ENCODE measurements at places on chromosomes 6 and 20.

DNA sequence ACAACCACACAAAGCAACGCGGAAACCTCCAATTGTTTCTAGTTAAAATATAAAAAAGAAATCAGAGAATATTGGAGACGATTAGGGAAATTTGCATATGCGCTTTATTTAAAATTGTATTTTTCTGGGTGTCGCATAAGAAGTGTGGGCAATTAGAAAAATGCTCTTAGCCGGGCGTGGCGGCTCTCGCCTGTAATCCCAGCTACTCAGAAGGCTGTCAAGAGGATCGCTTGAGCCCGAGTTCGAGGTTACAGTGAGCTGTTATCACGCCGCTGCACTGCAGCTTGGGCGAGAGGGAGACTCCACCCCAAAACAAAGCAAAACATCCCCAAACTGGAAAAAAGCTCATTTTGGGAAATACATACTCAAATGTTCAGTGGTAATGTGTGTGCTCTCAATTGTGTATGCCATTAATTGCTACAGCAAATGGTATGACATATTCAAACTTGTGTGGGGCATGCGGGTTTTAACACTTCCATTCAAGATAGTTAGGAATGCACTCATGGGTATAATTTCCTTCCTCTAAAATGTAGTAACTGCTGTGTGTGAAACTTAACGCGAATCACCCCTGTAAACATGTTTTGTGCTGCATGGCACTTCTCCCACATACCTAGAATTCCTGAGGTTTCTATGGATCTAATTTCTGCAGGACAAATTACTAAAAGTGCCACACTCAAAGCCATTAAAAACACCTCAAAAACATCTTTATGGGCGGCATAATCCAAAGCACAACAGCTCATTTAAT is 54.7 kb upstream of the HFE start:
- DNase-seq = no peak

- no peak for DNase-seq
These were observed 118.8 kb upstream of the ARID1B start for GRCh38 chr6:156658186-156658965.

DNA sequence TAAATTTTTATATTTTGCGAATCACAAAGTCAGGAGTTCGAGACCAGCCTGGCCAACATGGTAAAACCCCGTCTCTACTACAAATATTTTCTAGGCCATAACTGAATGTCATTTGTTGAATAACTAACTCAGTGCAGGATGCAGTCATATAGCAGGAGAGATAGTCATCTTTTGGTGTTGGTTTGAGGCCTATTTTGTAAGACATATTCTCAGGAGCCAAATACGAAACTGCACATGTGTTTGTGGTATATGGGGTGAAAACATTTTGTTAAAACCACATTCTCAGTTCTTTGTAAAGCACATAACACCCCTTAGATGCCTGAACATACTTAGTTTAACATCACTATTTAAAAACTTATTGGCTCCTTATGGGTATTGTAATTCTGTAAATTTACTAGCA is 4.7 kb upstream of the ENPP5 start:
- DNase-seq = no peak

DNA sequence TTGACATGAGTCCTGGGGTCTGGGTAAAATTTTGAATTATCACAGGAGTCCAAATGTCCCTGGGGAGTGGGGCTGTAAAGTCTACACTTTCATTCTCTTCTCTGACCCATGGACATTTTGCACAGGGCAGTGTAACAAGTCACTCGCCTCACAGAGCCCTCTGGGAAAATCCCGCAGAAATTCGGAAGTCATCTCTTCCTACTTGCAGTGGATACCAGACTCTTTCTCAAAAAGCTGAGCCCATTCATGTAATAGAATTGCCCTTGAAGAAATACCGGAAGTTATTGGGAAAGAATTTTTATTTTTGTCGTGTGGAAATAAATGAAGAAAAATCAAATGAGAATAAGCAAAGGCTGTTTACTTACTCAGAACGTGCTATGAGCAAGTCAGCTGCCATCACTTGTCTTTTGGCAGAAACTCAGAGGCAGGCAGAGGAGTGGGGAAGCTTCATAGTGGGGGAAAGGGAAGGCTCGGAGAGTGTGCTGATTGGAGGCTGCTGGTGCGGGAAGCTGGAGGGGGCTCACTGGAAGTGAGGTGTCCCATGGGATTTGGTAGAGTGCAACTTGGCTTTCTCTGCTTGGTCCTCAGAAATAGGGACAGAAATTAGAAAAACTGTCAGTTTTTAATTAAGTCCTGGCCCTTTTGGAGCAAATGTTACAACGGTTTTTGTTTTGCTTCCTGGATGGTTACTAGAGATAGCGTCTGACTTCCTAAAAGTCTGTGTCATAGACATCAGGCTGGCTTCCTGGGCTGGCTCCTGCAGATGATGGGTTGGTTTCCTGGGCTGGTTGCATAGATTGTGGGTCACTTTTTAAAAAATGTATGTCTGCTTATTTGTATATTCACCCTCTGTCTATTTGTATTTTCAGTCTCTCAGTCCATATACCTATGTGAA is 79.8 kb upstream of the EEF1E1 start:
- no peak for DNase-seq

DNA sequence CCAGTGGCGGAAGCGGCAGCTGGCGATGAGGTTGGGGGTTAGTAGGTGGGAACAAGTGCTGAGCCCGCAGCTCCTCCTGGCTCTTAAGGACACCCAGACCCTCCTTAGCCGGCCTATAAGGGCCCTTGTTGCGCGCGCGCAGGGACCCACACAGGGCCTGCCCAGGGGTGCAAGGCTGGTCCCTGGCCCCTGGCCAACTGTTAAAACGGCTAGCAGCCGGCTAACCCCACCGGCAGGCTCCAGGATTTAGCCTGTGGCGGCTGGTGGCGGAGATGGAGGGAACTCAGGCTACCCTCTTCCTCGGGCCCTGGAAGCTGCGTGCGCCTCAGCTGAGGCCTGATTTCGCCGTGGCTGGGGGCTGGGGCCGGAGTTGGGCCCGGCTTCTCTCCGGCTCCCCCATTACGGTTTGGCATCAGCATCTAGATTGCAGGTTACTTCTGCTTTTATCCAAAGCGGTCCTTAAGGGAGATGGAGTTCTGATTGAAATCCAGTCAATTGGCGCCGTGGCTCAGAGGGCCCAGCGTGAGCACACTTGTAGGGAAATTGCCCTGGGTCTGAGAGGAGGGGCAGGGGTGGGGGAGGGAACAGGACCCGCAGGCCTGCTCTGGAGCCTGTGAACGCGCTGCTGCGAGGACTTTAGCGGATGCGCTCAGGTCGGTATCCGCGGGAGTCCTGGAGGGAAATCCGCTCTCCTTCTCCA is 36.9 kb upstream of the CCDC167 start:
- DNase-seq = no peak
